Putamen (tissue), 1 donor: ENCODE measurements at places on chromosomes 11 and 22.

DNA sequence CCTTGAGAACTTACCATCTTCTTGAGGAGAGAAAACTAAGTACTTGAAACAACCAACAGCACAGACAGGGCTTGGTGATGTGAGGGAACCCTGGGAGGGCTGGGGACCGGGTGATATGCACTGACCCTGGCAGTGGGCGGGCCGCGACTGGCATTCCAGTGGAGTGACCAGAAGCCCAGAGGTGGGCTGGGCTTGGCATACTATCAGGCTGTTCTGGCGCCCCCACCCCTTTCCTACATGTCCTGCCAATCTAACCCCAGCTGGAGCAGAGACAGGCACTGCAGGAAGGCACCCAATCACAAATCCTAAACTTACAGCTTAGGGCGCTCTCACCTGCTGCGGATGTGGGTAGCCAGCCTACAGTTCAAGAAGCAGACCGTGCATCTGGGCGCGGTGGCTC is 54.0 kb upstream of the GCAT start:
- DNase-seq, result no peak

GRCh38 chr11:35347921-35348331 is 71.4 kb downstream of the SLC1A2 start:
- no peak for DNase-seq

DNA sequence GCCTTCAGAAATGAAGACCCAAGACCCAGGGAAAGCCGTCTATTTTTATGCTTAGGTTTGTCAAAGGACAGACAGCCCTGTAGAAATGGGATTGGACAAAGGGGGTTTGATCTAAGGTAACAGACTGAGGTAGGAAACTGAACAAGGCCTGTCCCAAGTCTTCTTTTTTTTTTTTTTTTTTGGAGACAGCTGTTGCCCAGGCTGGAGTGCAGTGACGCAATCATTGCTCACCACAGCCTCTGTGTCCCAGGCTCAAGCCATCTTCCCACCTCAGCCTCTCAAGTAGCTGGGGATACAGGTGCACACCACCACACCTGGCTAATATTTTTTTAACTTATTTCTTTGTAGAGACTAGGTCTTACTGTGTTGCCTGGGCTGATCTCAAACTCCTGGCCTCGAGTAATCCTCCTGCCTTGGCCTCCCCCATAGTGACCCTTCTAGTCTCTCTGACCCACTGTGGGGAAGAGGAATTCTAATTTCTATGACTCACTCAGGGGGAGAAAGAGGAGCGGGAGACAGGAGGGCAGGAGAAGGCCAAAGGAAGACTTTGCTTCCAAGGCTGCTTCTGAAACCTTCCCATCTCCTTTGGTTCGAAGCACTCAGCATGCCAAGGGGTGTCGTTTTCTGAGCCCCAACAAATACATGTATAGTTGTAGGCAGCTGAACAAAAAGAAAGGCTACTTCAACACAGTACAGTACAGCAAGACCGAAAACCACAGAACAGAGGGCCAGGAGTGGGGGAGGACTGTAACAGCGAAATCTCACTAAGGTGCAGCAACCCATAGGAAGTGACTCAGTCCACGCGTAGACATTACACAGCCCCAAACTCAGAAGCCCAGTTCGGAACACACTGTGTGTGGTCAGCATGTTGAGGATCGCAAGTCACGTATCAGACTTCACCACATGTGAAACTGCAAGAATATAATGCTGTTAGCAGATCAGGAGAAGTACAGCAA is 872 bp downstream of the TMA7B start:
- no peak for DNase-seq

- peak; percentile 30 for DNase-seq
Measured at GRCh38 chr11:120334332-120334731, 1.9 kb upstream of the ARHGEF12 start.

DNA sequence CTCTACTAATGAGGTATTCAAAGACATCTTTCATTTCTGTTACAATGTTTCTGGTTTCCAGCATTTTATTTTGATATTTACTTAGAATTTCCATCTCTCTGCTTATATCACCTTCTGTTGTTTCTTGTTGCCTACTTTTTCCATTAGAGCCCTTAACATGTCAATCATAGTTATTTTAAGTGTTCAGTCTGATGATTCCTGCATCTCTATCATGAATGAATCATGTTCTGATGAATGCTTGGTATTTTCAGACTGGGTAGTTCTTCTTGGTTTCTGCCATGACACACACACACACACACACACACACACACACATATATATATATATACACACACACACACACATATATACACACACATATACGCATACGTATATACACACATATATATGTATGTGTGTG is 486.4 kb upstream of the ISX start:
- no peak for DNase-seq

DNA sequence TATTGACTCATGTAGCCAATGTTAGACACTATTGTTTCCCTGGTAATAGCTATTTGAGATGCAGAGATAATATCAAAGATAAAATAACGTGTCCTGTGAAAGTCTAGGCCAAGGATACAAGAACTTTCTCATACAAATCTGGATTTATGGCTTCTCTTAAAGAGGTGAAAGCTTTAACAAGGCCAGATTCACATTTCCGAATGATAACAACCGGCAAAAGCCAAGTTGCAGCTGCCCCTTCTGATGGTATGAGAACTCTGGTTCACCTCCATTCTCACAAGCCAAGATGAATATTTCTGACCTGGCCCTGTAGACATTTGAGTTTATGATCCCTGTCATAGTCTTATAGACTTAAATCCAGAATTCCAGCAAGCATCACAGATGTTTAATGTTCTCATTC is 230.4 kb upstream of the ZC3H12C start:
- DNase-seq, result no peak

GRCh38 chr11:68942095-68942620 is 38.5 kb downstream of the IGHMBP2 start:
- no peak for DNase-seq

DNA sequence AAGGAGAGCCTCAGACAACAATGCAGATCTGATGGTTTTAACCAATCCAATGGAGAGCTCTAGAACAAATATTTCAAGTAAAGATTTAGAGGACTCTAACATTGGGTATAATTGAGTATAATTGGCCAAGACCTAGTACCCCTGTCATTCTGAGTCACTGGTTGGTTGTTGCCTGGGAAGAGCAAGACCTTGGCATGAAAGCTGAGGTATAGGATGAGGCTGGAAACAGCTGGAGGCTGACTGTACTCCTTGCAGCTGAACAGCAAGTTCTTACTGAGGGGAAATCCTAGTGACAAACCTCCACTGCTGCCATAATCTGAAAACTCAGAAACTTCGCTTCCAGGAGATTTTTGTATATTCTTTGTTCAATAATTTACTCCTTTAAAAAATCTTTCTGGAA is 54.3 kb upstream of the MUC15 start:
- no peak for DNase-seq

DNA sequence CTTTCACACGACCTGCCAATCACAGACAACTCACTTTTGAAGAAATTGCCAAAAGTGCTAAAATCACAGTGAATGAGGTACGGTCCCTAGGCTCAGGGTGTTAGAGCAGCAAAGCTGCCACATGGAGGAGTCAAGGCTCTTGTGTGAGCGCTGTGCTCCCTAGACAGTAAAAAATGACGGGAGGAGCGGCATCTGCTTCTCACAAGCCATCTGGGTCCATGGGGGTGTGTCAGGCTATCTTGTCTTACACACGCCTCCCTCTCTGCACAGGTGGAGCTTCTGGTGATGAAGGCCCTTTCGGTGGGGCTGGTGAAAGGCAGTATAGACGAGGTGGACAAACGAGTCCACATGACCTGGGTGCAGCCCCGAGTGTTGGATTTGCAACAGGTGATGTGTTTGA is 14.8 kb downstream of the PSMD13 start:
- no peak for DNase-seq

GRCh38 chr11:8103909-8104308 is 22.9 kb downstream of the TUB start:
- no peak for DNase-seq

DNA sequence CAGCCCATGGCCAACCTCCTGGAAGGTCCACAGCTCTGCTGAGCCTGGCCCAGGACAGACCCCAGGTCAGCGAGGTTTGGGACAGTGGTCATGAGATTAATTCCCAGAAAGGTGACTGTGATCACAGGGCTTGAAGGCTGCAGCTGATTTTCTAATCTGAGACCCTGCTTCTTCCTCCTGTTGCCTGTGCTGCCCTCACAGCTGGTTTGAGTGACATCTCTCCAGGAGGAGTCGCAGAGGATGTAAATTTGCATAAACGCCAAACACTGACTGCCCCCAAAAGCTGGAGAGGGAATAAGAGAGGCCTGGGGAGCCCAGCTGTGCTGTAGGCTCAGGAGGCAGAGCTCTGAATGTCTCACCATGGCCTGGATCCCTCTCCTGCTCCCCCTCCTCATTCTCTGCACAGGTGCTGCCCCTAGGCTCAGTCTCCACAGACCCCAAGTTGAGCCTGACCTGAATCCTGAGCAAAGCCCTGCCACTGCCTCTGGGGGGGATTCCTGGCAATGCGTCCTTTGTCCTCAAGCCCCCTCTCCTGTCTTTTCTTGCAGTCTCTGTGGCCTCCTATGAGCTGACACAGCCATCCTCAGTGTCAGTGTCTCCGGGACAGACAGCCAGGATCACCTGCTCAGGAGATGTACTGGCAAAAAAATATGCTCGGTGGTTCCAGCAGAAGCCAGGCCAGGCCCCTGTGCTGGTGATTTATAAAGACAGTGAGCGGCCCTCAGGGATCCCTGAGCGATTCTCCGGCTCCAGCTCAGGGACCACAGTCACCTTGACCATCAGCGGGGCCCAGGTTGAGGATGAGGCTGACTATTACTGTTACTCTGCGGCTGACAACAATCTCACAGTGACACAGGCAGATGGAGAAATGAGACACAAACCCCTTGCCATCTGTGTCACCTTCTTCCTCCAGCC is 23.8 kb downstream of the GGTLC2 start:
- no peak for DNase-seq

- DNase-seq, result no peak
Measured at GRCh38 chr11:120657306-120658070, 145.9 kb downstream of the GRIK4 start.

DNA sequence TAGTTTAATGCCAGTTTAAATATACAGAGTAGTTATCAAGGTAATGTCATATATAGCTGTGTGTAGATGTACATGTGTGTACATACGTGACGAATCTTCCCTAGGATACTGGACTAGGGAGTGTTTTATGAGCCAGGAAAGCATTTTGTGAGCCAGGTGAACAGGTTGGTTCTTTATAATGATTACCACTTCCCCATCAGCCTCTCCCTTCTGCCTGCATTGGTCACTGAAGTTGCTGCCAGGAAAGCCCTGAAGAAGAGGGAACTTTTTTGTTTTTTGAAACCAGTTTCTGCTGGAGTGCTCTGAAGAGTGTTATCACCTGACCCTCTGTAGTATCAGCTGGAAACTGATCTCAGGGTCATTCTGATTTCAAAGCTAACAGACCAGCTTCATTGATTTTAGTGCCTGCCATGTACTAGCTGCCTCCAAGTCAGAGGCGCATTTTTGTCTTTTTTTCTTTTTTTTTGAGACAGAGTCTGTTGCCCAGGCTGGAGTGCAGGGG is 14.2 kb upstream of the ST14 start:
- DNase-seq, result no peak

GRCh38 chr11:130369141-130369691 is 54.5 kb upstream of the ZBTB44 start:
- DNase-seq, result peak; percentile 84

DNA sequence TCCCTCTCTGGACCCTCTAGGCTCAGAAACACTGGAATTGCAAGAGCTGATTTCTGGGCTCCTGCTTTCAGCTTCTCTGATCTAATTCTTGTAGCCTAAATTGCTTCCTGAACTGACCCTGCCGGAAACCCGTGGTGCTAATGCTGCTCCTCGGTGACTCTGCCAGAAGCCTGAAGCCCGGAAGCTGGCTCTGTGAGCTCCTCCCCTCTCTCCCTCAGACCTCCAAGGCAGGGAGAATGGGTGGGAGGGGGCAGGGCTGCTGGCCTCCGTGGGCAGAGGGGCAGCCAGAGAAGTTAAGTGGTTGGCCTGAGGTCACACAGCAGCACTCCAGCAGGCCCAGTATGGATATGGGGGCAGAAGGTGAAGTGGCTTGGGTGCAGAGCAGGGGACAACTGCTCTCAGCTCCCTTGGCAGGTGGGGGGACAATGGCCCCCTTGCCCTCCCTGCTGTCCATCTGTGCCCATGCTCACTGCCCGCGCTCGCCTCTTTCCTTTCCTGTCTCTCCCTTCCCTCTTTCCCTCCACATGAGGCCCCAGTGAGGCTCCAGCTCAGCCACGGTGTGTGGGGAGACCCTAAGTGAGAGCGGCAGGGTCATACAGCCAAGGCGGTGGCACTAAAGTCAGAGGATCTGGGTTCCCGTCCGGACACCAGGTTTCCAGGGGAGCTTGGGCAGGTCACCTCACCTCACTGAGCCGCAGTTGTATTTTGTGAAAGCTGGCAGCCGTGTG is 16.2 kb downstream of the CAPN5 start:
- DNase-seq, result no peak

GRCh38 chr22:40499209-40499623 is 128.8 kb downstream of the SGSM3 start:
- DNase-seq, result no peak

DNA sequence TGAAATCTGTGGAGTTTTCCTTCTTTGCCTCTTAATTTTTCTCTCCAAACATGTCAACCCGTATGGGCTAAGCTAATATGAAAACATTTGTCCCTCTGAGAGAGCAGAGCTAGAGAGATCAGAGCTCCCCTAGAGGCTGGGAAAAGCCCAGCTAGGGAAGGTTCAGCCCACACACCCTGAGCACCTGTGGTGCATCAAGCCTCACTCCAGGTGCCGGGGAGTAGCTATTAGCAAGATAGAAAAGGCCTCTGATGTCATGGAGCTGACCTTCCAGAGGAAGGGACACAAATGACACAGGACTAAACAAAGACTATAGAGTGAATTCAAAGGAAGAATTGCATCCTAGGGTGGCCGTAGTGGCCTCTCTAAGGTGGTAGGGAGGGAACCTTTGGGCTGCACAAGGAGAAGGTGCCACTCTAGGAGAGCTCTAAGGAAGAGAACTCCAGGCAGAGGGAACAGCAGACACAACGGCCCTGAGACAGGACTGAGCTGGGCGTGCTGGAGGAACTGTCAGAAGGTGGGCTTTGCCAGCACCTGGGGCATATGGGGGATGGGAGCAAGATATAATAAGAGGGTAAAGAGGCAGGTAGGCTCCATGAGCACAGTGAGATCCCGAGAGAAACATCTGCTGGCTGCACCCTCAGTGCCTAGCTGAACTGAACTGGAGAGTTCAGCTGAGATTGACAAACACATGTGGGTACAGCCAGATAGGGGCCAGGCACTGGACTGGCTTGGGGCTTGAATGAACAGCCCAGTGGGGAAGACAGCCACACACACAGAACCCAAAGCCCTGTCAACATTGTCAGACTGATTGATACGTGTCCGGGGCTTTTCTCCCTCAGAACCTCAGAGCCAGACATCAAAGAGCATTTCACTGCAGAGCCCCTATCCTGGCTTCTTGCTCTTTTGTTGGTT is 65.5 kb upstream of the DRD2 start:
- DNase-seq, result no peak
